ENCODE measurements at places on chromosomes 2 and 18.

DNA sequence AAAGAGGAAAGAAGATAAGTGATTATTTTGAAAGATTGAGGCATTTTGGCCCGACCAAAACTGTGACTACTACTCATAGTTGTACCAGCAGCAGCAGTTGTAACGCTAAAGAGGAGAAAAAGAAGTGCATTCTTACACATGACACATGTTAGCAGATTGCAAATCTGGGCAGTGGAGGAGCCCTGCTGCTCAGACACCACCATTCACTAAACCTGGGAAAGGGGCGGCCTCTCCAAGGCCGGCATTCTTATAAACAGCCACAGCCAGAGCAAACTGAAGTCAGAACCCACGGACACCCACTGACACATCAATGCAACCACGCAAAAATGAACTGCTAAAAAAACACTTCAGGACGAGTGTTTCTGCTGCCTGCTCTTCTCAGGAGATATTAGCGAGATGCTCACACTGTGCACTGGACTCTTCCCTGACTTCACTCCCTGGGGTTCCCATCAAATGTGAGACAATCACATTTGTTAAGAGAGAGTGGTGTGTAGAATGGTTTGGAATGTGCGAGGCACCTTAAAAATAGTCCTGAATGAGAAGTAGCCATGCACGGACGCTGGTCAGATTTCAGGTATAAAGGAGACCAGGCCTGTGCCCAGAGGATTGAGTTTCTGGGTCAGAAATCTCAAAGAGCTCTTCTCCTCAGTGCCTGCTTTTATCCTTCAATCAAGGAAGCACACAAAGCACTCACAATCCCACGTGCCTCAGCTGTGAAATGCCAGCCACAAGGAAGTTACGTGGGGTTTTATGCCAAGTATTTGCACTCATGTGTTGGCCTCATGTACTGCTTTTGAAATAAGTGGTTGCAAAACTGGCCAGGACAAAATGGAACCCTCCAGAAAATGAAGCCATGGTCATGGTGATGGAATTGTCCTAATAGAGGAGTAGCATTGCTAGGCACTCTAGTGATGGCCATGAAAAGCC, 83.4 kb downstream of the MTCL1 start:
- DNase-seq, result no peak

- no peak for DNase-seq
These were observed 167.3 kb downstream of the MAIP1 start for GRCh38 chr2:200122683-200123082.

DNA sequence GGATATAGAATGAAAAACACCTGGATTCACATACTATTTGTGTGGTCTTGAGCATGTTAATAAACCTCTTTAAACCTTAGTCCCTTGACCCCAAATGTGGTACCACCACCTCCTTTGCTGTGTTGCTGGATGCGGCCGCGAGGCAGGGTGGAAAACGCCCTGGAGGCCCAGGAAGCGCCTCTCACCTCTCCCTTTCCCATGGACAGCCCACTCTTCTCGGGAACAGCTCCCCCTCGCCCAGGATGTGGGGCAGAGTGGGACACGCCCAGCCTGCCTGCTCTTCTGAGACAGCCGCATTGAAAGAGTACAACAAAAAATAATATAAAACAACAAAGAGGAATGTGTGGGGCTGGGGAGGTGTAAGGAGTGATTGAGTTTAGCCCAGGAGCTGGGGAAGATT, 549.0 kb upstream of the ID2 start:
- no peak for DNase-seq

- DNase-seq, result no peak
These were observed 18.2 kb downstream of the MAPRE2 start for GRCh38 chr18:35059280-35059927.

GRCh38 chr2:235049069-235049468, 97.3 kb downstream of the SH3BP4 start:
- no peak for DNase-seq

DNA sequence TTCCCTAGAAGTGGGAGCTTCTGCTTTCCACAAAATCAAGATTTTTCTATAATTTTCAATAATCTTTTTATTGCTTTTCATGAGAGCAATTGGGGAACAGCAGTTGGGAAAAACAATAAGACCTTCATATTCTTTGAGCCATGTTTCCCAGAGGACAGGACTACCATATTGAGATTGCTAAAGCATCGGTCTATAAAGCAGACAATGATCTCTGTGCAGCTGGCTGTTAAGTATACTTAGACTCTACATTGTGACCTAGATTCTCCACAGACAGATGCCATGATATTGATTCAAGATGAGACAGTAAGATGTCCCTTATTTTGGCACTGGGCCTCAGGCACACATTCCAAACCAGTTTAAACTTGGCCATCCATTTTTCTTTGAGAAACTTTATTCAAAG, 1178.7 kb downstream of the SUCLG1 start:
- DNase-seq, result no peak

- no peak for DNase-seq
These were observed 136.2 kb downstream of the BCL2 start for GRCh38 chr18:63183378-63183777.

- DNase-seq, result peak; percentile 90
These were observed 61.3 kb upstream of the PGAP1 start for GRCh38 chr2:196987649-196988364.

DNA sequence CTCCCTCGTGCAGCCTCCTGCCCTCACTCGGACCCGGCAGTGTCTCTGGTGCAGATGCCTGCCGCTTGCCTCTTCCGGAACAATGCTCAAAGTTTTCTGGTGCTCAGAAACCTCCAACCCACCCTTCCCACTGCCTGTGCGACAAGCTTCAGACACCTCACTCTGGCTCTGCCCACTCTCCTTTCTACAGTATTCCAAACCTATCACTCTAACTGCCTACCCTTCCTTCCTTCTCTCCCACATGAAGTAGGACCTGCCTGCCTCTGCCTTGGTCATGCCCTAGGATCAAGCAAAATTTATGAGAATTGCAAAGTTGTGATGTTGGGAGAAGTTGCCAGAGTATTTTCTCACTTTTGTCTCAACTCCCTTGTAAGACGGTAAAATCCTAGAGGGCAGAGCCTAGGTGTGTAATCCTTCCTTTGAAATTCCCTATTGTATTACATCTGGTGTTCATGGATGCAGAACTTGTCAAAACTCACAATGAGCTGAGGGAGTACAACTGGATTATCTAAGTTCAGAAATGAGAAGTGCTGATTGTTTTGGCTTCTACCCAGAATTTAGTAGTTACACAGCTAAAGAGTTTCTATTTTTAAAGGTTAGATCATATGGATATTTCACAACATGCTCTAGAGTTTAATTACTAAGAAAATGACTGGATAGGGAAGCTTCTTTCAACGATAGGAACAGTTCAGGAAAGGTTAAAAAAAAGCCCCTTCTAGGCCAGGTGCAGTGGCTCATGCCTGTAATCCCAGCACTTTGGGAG, 7.2 kb downstream of the NPC1 start:
- no peak for DNase-seq

- DNase-seq, result no peak
These were observed 427.5 kb upstream of the TRIB2 start for GRCh38 chr2:12289120-12289802.

- DNase-seq, result no peak
These were observed 11.8 kb downstream of the NDUFA10 start for GRCh38 chr2:240013343-240013742.

- DNase-seq, result no peak
These were observed 245.4 kb downstream of the RAD51AP2 start for GRCh38 chr2:17272652-17273525.

DNA sequence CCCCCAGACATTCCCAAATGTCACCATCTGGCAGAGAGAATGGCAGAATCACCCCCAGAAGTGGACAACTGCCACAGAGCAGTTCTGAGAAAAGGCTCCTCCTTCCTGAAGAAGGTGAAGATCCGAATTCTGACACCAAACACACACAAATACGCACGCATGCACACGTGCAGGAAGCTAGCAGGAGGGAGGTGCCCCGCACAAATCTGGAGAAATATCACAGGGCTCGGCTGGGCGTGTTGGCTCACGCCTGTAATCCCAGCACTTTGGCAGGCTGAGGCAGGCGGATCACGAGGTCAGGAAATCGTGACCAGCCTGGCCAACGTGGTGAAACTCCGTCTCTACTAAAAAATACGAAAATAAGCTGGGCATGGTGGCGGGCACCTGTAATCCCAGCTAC, 38.5 kb upstream of the ATG16L1 start:
- no peak for DNase-seq

DNA sequence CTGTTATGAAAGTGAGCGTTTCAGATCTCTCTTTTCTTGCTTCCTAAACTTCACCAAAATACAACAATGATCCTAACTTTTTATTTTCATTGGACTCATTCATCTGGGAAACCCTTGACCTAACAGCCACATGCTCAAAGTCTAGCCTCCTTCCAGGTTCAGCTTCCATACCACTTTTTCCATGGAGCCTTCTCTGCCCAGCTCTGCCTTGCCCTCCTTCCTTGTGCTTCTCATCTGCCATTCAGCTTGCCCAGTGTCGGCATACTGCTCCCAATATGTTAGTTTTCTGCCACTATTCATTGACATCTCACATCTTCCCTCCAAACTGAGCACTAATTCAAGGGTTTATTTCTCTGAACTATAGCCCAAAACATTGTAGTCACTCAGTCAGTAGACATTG, 214.7 kb downstream of the RAD51AP2 start:
- no peak for DNase-seq

DNA sequence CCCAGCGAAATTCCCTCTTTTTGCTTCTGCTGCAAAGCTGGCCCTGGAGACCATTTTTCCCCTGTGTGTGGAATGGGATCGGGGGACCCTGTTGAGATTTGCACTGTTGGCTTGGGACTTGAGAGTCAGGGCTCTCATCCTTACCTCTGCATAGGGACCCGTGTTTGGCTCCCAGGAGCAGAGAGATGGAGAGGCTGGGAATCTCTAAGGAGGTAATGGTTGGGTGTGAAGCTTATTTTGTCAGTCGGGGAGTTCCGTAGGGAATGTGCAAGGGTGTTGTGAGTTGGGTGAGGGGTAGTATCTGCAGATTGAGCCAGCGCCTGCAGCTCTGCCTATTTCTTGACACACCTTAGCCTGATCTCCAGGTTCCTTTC, 4.5 kb downstream of the GATA6 start:
- DNase-seq, result no peak

GRCh38 chr2:224286923-224287322, 115.0 kb downstream of the FAM124B start:
- DNase-seq, result no peak

GRCh38 chr2:186209532-186209931, 276.5 kb upstream of the ZC3H15 start:
- DNase-seq, result no peak

GRCh38 chr2:50401772-50402653, 629.9 kb downstream of the NRXN1 start:
- peak; percentile 35 for DNase-seq

- DNase-seq, result no peak
These were observed 53.8 kb upstream of the SLC5A7 start for GRCh38 chr2:107932488-107932887.

GRCh38 chr2:203404996-203405395, 76.8 kb downstream of the ABI2 start:
- no peak for DNase-seq

DNA sequence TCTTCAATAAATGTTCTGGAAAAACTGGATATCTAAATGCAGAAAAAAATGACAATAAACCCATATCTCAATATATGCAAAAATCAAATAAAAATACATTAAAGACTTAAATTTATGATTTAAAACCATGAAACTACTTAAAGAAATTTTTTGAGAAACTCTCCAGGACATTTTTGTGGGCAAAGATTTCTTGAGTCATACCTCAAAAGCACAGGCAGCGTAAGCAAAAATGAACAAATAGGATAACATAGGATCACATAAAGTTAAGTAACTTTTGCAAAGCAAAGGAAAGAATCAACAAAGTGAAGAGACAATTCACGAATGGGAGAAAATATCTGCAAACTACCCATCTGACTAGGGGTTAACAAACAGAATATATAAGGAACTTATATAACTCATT, 1545.5 kb downstream of the SUCLG1 start:
- DNase-seq, result no peak

DNA sequence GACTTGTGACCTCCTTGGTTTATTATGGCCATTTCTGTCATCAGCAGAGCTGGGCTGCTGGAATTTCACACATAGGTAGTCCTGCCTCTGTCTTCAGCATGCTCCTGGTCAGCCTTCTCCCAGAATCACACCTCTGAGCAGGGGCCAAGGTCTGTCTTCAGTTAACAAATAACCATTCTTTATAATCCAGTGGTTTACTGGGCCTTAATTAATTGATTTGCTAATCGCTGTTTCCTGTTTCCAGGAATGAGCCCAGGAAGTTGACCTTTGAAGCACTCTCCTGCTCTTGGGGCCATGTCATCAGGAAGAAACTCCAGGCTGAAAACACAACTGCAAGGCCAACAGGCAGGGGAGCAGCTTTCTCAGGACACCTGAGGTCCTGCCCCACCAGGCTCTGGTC, 278.5 kb downstream of the SRBD1 start:
- no peak for DNase-seq

- no peak for DNase-seq
These were observed 14.9 kb downstream of the RBMS1 start for GRCh38 chr2:160478660-160479059.

GRCh38 chr2:127256381-127256780, 36.3 kb upstream of the CYP27C1 start:
- no peak for DNase-seq

- DNase-seq, result no peak
These were observed 287.9 kb upstream of the TRIB2 start for GRCh38 chr2:12428786-12429185.

DNA sequence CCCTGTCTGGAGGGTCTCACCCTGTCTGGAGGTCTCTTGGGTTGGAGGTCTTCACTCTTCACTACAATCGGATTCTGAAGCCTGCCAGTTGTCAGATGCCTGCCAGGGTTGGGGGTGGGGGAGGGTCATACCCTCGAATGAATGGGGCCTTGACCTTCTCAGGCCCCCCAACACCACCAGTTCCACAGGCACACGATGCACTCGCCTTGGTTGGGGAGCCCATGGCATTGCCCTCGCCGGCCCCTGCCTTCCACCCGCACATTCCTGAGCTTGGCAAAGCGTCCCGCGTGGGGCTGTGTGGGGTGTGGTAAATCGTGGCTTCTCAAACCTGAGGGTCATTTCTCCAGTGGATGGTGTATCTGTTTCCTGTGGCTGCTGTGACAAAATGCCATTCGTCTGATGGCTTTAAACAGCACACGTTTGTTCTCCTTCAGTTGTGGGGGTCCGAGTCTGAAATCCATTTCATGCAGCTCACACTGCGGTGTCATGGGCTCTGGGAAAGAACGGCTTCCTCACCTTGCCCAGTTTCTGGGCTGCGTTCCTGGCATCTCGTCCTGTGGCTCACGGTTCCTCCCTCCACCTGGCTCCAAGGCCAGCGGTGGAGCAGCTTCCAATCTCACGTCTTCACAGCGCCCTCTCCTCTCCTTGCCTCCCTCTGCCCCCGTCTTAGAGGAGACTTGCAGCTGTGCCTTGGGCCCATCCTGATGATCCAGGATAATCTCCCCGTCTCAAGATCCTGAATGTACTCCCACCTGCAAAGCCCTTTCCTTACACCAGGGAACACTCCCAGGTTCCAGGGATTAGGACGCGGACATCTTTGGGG, 38.0 kb upstream of the HPCAL1 start:
- DNase-seq, result no peak

DNA sequence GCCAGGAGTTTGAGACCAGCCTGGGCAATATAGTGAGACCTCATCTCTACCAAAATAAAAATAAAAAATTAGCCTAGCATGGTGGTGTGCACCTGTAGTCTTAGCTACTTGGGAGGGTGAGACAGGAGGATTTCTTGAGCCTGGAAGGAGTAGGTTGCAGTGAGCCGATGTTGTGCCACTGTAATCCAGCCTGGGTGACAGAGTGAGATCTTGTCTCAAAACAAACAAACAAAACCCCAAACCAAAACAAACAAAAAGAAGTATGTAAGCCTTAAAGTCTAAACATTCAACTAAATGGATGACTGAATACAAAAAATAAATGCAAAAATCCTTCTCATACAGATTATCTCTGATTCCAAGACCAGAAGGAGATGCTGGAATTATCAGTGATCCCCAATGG, 58.6 kb downstream of the RAB31 start:
- DNase-seq, result no peak

Measured in COLO829 (cell line).